ENCODE measurements at places on chromosomes 2 and 18.

- no peak for DNase-seq
Measured at GRCh38 chr2:14148216-14148615, 484.3 kb upstream of the LRATD1 start.

DNA sequence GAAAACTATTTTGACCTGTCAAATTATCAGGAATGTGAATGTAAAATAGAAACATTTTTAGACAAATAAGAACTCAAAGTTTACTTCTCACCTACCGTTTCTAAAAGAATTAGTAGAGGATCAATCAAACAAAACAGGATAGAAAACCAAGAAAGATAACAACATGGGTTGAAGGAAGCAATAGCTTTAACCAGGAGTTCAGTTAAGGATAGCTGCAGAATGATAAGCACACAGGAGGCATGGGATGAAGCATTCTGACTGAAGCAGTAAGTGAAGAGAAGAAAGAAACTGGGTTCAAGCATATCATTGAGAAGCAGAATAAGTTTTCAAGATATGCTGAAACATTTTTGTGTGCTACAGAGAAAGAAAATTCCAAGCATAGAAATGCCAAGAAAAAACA lies 52.3 kb downstream of the TWSG1 start:
- no peak for DNase-seq

DNA sequence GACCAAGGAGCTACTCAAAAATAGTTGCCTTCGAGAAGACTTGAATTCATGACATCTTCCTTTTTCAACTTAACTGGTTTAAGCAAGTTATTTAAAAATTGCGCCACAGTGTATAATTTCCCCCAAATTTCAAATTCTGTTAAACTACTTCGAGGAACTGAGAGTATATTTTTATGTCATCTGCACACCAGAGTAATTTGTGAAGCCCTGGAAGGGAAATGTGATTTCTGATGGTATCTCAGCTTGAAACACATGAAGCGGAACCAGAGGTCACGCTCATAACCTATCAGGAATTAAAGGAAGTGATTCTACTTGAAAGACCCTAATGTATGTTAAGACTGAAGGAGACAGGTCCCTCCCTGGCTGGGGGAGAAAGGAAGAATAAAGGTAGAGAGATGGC lies 33.9 kb upstream of the DARS1 start:
- no peak for DNase-seq

- no peak for DNase-seq
Measured at GRCh38 chr18:10838553-10838952, 310.8 kb downstream of the PIEZO2 start.

DNA sequence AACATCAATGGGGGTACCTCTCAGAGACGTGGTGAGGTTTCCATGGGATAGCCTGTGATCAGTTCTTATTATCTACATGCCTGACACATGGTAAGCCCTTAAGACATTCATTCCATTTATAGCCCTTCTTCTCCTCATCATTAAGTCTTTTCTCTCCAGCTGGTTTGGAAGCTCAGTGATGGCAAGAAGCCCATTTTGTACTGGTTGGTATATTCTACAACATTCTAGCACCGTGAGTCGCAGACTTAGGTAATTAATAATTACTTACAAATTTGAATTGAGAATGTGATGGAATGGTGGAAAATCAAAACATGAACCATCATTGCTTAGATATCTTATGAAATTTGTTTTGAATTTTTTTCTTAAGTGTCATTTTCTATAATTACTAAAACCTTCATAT lies 472.6 kb downstream of the DLGAP1 start:
- DNase-seq, result no peak

DNA sequence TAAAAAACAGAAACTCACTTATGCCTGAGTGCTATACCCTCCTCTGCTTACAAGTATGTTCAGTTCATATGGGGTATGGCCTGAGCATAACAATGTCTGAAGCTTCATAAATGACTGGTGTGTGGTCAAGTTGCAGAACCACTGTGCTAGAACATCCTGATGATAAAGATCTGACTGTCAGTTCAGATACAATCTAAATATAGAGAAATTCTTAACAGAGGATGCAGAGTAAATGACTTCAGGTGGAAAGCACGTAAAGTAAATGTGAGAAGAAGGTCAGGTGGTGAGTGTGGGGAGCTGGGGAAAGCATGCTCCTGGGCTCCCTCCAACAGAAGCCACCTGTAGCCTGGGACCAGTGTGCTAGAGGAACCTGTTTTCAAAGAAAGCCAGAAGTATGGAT lies 926.2 kb downstream of the TSN start:
- DNase-seq, result no peak

DNA sequence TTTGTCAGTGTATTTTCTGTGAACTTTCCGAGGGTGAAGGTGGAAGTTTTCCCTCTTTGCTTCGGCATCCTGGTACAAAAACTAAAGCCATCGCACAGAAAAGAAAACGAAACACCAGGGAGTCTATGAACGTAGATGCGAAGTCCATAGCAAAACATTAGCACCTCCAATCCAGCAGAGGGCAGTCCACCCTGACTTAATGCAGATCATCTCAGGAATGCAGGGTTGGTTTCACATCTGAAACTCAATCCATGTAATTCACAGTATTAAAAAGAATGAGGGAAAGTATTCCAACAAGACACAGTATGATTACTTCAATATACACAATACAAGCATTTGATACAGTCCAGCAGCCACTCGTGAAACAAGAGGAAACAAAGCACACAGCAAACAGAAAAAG lies 70.8 kb downstream of the RTP5 start:
- no peak for DNase-seq

DNA sequence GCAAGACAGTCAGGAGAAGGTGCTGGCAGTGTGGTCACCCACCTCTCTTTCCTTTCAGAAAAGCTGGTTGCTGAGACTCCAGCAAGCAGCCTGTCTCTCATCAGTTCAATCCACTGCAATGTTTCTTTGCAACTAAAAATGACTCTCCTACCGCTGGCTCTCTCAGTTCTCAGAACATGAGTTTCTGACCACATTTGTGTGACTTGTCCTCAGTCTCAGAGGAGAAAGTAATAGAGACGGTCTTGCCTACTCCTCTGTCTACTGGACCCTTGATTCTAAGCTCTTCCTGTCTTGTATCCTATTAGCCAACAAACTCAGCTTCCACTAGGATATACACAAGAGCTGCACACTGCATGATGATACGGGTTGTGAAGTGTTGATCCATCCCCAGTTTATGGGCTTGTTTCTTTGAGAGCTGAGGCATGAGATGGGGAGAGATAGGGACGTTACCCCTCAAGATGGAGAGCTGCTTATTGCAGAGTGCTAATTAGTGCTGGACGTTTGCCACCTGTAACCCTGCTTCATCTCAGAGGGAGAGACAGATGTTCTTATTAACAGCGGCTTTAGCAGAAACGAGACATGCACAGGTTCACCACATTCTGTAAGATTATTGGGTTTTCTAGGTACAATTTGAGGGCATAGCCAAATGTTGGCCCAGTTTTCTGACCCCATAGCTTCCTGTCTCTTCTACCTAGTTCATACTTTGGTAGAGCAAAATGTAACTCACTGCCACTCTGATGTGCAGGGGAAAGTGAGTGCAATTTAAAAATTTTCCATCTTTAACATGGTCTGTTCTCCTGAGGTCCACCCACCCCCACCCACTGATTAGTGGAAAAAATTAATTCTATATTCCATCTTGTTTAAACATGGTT lies 32.4 kb upstream of the YWHAQ start:
- no peak for DNase-seq

GRCh38 chr2:105144941-105145300 lies 96.6 kb upstream of the GPR45 start:
- no peak for DNase-seq

GRCh38 chr2:223856584-223856983 lies 19.2 kb upstream of the AP1S3 start:
- DNase-seq, result no peak

- DNase-seq, result no peak
Measured at GRCh38 chr2:33029926-33030325, 83.2 kb downstream of the LTBP1 start.

DNA sequence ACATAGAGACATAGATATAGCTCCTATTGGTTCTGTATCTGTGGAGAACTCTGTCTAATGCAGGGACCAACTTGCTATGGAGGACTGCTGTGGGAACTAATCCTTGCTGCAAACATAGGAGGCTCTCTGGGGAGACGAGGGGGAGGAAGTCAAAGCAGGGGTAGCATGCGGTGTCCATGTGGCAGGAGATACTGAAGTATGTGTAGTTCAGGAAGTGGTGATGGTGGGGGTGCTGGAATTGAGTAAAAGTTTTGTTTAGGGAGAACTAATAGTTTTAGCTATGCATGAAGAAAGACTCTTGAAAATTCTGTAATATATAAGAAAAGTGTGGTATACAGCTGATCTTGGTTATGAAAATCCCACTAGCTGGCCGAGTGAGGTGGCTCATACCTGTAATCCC lies 62.0 kb downstream of the ANKRD44 start:
- DNase-seq, result peak; percentile 53

- DNase-seq, result no peak
Measured at GRCh38 chr18:59813942-59814341, 85.9 kb upstream of the PMAIP1 start.

DNA sequence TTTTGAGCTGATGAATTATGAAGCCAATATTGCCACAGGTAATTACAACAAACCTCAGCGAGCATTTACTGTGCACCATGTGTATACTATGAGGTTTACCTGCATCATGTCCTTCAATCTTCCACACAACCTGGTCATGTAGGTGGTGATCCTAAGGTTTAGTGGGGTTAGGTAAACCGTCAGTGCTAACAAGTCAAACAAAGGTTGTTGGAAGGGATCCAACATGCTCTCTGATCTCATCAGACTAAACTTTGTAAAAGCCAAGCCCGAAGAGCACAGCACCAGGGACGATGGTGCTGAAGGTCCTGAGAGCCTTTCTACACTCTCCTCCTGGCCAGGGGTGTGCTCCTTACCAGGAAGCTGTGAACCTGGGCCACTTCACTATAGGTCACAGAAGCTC lies 29.4 kb downstream of the SH3YL1 start:
- no peak for DNase-seq

GRCh38 chr2:128305555-128306080 lies 13.1 kb downstream of the HS6ST1 start:
- DNase-seq, result no peak

DNA sequence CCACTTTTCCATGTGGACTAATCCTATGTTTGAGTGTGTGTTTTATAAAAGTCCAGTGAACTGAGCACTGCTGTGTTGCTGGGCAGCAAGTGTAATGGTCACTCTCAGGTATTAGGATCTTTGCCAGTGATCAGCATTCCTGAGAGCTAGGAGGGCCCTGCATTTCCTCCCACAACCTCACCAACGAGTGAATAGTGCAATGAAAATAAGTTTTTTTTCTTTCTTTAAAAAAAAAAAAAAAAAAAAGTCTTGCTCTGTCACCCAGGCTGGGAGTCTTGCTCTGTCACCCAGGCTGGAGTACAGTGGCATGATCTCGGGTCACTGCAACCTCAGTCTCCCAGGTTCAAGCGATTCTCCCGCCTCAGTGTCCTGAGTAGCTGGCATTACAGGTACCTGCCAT lies 6.5 kb upstream of the OSBPL6 start:
- DNase-seq, result no peak

DNA sequence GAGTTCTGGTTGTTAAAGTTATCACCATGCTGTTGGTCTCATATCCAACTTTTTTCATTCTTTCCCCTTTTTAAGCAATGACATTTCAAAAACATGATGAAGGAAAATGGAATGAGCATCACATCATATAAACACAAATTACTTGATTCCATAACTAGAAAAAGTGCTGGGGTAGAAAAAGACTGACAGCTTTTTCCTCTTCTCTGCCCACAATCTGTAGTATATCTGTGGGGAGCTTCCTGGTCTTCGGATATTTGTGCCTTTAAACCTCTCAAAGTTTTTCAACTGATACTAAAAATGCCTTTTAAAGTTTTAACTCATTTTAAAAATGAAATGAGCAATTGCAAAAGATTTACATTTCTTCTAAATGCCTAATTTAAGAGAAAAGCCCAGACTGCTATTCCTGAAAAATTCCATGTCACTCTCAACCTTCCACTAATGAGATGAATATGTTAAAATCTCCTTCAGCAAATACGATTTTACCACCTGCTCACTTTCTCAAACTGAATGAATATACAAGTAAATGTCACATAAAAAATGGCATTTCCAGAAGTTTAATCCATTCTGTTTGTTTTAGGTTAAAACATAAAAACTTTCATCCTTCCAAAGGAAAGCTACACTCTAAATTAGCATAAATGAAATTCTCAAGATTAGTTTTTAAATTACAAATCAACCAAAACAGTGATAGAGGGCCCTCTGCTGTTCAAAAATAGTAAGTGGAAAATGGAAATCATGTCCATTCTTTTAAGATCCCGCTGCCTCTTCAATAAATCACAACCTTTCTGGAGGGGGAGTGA lies 2.1 kb downstream of the DNAH7 start:
- no peak for DNase-seq

- DNase-seq, result peak; percentile 15
Measured at GRCh38 chr2:26692897-26693849, 651 bp downstream of the KCNK3 start.

DNA sequence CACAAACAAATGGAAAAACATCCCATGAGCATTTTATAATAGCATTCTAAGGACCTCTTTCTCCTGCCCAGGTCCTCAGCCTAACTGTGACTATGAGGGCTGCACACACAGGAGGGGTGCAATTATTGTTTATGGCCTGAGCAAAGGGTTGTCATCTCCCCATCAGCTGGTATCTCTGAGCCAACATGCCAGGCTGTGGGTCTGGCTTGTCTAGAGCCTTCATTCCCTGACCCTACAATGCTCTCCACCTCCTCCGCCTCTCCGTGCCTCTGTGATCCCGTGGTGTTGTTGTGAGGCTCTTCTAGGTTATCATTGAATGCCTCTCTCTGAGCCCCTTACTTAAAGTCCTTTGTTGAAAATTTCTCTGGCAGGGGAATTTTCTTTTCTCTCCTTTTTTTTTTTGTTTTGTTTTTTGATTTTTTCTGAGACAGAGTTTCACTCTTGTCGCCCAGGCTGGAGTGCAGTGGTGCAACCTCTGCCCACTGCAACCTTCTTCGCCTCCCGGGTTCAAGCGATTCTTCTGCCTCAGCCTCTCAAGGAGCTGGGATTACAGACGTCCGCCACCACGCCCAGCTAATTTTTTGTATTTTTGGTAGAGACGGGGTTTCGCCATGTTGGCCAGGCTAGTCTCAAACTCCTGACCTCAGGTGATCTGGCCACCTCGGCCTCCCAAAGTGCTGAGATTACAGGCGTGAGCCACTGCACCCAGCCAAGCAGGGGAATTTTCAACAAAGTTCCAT lies 126.4 kb downstream of the SMAD7 start:
- DNase-seq, result peak; percentile 0

DNA sequence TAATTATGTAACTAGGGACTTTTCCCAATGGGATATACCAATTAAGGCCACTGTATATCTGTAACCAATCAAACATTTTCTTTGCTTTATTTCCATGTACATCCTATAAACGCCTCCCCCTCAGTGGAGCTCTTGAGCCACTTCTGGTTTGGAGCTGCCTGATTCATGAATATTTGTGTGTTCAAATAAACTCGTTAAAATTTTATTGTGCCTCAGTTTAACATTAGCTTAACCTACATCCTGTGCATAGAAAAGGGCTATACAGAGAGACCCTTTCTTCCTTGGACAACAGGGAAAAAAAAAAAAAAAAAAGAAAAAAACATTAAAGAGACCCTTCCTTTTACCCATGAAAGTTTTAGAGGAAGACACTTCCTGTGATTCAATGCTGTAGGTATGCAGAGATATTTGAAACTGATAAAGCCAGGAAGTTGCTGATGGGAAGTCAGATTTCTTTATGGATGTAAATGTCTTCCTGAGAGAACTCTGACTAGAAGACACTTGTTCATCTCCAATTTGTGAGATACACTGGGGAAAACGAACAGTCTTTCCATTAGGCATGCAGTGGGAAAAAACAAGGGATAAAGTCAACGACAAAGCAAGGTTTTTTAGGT lies 614.6 kb upstream of the SOX11 start:
- no peak for DNase-seq
